Urinary bladder (tissue), 4 donors: ENCODE measurements at places on chromosomes 7 and 10. TPM values are rescaled to one million over a fixed set of nuclear protein-coding genes. Genes with fewer than 3 reads are reported as not detected.

Gene DGKI
- polyA plus RNA-seq, result 1.8 TPM

Gene C7orf57
- not detected for polyA plus RNA-seq

Gene PTEN
- polyA plus RNA-seq, result 37.6 TPM

Gene MTERF1
- 6.4 TPM for polyA plus RNA-seq

Gene EMX2
- 5.0 TPM for polyA plus RNA-seq
